ENCODE measurements at places on chromosomes 11 and 22.
A peak's percentile ranks its signal among the peaks of the same experiment; 100 is the strongest.

DNA sequence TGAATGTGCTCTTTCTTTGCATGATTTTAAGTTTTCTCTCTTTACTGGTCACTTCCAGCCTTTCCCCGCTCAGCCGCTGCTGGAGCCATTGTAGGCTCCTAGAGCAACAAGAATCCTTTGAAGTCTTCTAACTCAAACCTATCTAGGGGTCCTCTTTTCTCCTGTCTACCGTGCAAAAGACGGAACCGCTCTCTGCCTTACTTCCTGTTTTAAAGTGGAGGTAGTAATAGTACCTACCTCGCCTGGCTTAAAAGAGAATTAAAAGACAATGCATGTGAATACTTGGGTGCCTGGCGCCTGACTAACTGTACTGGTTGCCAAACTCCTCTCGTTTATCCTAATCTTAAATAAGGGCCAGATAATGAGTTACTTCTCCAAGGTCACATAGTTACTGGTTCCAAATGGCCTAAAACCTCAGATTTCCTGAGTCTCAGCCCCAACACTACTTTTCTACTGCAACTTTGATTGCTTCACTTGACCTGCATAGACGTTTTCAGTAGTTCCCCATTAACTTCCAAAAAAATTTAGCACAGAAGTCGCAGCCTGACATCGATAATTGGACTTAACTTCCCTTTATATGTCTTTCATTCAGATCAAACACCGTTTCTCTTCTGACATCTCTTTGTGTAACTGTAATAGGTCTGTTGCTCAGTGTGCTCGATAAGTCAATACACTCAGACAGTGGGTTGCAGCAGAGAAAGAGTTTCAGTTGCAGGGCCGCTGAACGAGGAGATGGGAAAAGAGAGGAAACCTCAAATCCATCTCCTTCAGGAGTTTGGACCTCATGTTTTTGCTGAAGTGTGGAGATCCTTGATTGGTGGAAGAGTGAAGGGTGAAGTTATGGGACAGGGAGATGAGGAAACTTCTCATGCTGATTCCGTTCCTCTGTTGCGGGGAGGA is 891 bp downstream of the SAMM50 start:
- no peak for DNase-seq

DNA sequence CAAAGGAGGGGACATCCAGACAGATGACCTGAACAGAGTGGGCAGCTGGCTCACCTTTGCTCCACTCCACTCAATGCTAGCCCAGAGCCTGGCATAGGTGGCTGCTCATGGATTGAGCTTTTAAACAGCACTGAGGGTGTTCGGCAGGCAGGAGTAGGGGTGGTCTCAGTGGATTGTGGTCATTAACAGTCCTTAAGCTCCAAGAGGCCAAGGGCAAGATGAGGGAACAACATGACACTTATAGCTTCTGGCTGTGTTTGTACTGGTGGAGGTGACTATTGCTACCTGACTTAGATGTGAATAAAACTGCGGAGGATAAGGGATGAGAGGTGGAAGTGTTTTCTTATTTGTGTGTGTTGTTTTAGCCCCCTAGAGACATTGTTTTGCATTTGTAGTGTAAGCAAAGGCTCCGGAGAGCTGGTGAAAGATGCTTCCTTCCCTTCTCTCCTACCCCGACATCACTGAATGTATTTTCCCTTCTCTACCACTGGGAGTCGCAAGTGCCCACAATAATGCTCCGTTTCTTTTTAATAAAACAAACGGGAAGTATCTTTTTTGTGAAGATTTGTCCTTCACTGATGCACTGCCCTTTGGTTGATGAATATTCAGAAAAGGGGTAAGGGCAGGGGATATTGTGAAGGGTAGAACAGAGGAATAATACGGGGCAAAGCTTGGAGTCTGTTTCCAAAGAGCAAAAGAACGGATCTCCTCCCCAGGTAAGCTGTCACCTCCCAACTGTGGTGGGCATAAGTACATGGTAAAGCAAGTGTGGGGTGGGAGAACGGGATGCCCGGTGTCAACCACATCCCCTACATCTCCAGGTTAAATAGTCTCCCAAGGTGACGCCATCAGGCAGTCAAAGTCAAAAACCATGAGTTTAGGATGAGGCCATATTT is 27.5 kb upstream of the MTNR1B start:
- DNase-seq, result no peak

DNA sequence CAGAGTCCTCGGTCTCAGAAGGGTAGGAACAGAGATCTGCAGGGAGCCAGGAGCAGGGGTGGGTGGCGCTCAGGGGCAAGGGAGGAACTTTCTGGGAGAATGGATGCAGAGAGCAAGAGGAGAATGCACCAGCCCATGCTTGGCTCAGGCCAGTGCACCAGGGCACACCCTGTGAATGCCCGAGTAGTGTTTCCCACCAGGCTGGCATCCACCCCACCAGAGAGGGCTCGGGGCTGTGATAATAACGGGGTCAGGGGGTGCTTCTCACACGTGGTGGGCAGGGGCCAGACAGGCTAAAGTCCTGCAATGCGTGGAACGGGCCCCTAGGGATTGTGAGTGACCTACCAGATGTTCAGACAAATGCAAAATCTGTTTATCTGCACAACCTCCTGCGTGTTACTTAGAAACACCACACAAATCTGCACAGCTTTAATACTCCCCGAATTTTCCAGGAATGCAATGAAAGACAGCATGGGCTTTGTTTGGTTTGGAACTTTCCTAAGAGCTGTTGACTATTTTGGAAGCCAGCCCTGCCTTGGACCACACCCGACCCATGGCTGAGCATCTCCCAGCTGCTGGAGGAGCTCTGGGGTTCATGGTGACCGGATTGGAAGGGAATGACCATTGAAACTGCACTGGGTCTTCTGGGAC is 368.3 kb downstream of the SHANK2 start:
- DNase-seq, result no peak

- DNase-seq, result no peak
Measured at GRCh38 chr22:38222797-38223119, 21.0 kb downstream of the MAFF start.

DNA sequence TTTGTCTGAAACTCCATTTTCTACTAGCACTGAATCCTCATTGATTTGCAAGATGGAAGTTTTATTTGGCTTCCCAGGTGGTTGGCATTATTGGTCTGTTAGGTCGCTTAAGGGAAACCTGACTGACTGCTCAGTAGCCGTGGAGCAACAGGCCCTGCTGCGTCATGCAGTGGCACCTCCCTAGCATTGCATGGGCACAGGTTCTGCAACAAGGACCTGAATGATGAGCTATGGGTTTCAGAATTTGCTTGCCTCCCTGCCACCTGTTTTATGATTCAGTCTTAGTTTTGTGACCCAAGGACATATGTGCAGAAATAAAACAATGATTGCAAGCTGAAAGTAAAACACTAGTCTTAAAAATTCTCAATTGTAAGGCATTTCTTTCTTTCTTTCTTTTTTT is 128.5 kb downstream of the SLC1A2 start:
- DNase-seq, result no peak

DNA sequence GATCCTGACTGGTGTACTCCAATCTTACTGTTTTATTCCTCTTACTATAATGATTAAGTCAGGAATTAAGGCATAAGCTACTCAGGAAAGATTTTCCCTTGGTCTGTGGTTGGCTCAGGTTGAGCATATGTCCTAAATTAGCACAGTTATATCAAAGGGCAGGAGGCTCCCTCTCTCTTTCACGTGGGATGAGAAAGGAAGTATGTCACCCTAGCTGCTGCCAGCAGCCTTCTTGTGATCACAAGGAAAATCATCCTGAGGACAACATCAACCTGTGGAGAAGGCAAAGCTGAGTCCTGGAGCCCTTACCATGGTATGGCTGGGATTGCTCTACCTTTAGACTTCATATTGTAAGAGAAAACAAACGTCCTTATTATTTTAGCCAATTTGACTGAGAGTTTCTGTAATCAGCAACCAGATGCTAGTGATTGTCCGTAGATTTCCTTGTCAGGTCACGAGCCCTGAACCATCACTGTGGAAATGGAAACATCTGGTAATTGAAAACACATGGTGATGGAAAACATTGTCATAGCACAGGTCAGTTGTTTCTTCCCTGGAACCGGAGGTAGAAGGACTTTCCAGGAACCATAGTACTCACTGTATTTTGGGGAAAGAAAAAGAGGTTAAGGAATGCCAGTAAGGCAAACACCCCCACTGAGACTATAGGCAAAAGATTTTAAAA is 40.6 kb upstream of the DEUP1 start:
- DNase-seq, result no peak

DNA sequence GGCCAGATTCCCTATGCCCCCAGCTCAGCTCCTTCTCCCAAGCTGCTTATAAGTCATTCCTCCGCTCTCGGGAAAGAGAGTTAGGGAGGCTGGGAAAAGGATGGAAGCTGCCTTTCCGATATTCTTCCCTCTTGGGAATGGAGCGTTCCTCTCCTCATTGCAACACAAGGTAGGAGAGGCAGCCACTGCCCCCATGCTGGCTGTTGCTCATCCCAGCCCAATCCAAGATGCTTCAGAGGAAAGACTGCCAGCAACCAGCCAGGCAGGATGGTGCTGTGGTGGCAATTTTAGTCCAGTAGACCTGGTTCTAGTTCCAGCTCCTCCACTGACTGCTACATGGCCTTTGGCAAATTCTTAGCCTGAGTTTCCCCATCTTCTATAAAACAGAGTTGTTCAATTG is 13.7 kb upstream of the C11orf96 start:
- DNase-seq, result no peak

DNA sequence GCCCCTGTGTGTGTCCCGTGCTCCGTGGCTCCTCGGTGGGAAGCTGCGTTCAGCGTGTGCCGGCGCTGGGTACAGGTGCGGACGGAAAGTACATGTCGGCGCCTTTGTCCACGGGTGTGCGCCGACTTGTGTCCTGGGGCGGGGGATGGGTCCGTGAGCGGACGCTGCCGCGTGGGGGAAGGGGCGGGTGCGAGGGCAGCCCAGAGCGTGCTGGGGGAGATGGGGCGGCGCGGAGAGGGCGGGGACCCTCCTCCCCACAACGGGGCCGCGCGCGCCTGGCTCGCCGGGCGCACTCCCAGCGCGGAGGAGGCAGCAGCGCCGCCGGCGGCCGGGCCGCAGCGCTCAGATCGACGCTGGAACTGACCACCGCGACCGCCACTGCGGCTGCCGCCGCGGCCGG is 33.6 kb upstream of the RELT start:
- no peak for DNase-seq

GRCh38 chr11:73996161-73996747 is 12.6 kb downstream of the UCP3 start:
- no peak for DNase-seq

GRCh38 chr11:120244476-120245365 is 4.8 kb downstream of the POU2F3 start:
- peak; percentile 13 for DNase-seq

GRCh38 chr22:49208768-49209252 is 618.9 kb downstream of the BRD1 start:
- no peak for DNase-seq

DNA sequence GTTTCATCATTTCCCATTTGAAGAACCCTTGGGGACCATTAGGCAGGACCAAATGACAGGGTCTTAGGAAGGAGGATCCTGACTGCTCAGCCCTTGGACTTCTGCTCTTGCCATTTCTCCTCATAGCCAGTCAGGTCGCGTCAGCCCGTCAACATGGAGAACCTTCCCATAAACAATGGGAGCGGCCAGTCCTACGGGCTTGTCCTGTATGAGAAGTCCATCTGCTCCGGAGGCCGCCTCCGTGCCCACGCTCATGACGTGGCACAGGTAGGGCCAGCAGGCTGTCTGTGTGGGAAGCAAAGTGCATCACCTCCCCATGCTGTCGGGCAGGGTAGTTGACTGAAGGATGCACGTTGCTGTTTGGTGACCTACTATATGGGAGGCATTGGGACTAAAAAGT is 19.6 kb upstream of the GLB1L2 start:
- no peak for DNase-seq

- DNase-seq, result no peak
Measured at GRCh38 chr22:32542066-32542676, 67.6 kb downstream of the FBXO7 start.

DNA sequence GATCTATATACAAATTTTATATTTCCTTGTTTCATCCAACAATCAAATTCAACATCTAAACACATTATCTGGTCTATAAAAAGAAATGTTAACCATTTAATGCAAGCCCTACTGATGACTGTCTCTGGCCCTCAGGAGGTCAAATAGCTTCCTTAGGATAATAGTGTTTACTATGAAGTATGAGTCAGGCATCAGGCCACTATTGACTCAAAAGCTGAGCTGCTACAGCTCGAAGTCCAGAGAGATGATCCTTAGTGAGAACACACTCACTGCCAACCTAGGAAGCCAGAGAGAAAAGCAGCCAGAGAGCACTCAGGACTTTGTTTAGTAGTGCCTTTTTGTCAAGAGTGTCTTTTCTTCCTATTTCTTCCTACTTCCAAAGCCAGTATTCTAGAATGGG is 171.8 kb downstream of the SOX6 start:
- no peak for DNase-seq

GRCh38 chr11:7665473-7666291 is 7.6 kb downstream of the CYB5R2 start:
- DNase-seq, result peak; percentile 69
